ENCODE measurements at places on chromosomes 4 and X.

- DNase-seq: no peak
These were observed 20.6 kb upstream of the BBS12 start for GRCh38 chr4:122711919-122712318.

DNA sequence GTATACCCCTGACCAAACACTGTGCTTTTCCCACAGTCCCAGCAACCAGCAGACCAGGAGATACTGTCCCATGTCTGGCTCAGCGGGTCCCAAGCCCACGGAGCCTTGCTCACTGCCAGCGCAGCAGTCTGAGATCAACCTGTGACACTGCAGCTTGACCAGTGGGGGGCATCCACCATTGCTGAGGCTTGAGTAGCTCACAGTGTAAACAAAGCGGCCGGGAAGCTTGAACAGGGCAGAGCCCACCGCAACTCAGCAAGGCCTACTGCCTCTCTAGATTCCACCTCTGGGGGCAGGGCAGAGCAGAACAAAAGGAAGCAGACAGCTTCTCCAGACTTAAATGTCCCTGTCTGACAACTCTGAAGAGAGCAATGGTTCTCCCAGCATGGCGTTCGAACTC lies 58.1 kb downstream of the SLC10A6 start:
- no peak for DNase-seq

DNA sequence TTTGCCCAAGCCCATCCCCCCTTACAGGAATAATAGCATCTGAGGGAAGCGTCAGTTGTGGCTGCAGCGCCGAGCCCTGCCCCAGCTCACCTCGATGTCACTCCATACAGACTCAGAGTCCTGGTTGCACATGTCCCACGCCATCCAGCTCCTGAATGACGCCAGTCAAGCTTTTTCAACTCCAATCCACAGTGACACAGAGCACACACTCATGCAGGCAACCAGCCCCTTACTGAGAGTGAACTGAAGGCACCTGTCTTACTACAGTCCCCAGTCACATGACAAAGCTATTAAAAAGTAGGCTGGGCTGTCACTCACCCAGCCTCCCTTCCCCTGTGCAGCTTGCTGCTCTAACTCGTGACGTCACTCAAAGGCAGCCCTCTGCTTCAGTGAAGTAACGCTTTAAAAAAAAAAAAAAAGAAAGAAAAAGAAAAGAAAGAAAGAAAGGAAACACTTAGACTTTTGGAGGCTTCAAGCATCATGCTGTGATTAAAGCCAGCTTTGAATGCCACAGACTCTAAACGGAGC lies at the start of gene PPARGC1A:
Gene PPARGC1A (minus strand): TSS at position 234 of the 528 bp plus-strand sequence. CDS start 90 bp downstream, at position 144.
- DNase-seq: no peak

DNA sequence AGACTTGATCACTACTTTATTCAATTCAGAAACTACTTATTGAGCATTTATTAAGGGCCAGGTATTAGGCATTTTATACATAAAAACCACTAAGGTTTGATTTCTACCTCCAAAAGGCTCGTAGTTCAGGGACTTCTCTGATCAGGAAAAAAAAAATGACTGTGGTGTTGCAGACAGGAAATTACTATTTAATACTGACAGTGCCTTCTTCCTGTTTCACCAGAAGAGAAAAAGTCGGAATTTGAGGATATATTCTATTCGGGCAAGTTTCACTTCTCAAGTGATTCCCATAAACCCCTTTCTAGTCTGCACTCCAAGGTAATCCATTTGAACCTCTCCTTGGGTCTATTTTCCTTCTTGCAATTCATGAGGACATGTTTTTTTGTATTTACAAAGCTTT lies 15.3 kb upstream of the TASL start:
- DNase-seq: no peak

DNA sequence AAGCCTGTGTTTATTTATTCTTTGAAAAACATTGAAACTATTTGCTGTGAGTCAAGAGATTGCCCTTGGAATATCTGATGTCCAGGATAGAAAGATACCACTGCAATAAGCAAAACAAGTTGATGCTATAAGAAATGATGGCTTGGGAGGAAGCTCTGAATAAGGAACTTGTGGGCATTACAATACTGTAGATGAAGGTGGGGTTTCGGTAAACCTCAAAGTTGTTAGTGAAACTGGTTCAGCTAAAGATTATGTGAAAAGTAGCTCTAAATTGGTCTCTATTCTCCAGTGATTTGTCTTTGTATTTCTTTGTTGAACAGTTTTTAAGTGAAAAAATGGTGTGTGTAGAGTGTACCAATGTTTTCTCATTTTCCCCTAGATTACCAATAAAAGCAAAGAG lies 128.7 kb downstream of the AKAP4 start:
- DNase-seq: no peak

DNA sequence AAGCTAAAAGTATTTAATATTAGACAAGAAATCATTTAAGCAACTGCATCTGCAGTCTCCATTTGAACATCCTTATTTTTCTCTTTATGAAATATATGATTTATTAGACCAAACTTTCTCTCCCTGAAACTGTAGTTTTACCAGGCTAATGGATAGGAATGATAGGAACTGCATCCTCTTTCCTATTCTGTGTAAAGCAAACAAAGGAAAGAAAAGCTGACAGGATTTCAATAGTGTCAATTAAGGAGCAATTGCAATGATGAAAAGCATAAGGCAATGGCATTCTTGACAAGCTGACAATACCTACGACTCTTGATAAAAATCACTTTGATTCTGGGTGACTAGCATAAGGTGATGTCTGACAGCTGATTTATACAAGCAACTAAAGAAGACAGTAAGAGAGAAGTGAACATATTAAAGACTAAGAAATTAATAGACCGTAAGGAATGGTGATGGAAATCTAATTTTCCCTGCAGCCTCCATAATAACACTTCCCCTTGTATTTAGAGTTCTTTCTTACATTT lies 502.5 kb downstream of the TECRL start:
- no peak for DNase-seq

DNA sequence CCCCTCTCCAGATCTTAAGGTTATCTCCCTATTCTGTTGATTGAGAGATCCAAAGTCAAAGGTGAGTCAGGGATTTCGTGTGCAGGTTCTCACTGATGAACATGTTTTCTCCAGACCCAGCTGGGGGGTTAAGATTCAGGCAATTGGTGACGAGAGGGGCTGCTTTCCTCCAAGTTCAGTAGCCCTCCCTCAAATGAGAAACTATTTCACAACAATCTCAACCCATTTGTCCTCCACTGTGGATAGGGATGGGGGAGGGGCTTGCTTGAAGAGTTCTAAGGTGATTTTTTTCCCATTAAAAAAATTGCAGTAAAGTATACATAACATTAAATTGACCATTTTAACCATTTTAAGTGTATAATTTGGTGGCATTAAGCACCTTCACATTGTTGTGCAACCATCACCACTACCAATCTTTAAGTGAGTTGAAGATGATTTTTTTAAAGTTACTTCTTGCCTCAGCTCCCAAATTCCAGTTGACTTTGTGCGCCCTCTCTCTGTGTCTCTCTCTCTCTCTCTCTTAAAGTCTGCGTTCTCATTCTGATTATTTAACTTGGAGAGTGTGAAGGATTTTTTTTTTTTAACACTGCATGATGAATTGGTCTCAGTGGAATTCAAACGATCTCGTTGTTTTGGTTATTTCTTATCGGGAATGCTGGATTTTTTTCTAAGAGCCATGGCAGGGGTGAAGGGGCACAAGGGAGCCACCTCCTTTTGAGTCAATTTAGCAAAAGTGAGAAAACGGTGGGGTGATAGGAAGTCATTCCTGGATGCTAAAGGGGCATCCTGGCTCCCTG lies 175.9 kb downstream of the SHROOM3 start:
- no peak for DNase-seq

DNA sequence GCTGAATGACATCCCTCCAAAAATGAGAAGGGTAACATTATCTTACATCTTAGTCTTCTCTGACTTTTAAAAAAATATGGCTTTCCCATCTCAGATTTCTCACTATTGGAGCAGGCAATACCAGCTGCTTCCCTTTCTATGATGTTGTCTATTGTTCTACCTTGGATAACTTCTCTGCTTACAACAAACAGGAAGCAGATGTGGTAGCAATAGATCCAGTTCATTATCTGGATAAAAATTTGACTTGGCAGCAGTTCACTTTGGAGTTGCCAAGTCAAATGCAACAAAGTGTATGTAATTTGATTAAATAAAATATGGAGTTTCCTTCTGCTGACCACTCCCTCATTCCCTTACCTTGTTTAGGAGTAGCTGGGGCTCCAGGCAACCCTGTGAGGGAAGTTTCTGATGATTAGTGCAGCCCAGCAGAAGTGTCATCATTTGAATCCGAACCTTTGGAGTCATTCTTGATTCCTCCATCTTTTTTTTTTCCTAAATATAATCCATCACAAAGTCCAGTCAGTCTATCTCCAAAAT lies 72.0 kb upstream of the GPRIN3 start:
- no peak for DNase-seq

GRCh38 chr4:101101072-101101471 lies 246.3 kb downstream of the PPP3CA start:
- DNase-seq: no peak

GRCh38 chrX:108268434-108269080 lies 169.7 kb downstream of the COL4A6 start:
- DNase-seq: no peak

DNA sequence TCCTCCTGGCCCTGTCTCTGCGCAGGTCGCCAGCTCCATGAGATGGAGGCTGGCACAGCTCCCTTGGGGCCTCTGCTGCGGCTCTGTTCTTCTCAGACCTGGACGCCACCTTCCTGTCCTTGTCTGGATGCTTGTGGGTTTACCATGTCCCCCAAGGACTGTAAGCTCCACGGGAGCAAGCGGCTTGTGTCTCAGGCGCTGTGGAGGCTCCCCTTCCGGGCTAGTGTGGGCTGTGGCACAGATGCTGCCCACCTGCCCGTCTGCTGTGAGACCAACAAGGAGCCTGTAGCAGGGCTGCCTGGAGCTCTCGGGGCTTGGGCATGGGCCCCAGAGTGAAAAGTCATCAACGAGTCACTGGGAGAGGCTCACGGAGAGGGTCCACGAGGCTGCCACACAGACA lies 25.2 kb downstream of the NAT8L start:
- DNase-seq: no peak

DNA sequence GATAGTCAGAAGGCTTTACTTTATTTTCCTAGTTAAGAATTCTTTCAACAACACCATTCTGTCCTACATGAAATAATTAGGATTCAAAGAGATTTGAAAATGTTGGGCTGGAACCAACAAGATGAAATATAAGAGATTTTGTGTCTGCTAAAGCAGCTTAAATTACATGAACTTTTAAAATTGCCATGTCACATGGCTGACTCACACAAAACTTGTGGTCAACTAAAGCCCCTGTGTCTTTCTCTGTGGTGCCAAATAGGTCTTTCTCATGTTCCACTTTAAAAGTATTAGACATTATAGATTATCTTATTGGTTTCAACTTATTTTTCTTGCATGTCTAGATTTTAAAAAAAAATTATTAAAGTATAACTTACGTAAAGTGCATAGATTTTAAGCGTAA lies 60.8 kb upstream of the FHL1 start:
- no peak for DNase-seq

DNA sequence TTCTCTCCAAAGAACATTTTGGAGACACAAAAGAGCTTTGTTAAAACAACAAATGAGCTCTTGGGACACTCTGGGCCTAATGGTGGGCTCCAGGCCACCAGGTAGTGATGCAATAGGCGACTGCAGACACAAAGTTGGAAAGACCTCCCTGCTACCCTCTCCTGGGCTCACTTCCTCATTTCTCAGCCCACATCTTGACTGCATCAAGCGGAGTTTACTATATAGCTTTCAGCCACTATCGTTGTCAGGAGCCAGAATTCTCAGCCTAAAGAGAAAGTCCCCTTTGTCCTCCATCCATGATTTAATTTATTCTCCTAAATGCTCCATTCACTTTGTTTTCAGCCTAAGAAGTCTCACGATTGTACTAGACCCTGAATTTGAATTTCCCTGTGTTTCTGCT lies 114.9 kb downstream of the EFHC2 start:
- DNase-seq: no peak

DNA sequence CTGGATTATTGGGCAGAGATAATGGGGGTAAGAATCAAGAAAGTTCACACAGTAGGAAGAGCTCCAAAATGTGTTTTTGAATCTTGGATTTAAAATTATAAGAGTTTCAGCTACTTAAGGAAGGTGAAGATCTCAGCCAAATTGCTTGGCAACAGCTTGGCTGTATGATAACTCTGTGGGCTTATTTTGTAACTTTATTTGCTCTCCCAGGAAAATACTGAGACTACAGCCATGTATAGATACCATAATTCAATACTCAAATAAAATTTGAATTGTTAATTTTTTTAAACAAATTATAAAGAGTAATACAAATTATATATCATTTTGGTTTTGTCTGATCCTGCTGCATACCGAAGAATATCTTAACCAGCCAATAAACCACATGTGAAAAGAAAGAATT lies 129.5 kb upstream of the INPP4B start:
- no peak for DNase-seq

DNA sequence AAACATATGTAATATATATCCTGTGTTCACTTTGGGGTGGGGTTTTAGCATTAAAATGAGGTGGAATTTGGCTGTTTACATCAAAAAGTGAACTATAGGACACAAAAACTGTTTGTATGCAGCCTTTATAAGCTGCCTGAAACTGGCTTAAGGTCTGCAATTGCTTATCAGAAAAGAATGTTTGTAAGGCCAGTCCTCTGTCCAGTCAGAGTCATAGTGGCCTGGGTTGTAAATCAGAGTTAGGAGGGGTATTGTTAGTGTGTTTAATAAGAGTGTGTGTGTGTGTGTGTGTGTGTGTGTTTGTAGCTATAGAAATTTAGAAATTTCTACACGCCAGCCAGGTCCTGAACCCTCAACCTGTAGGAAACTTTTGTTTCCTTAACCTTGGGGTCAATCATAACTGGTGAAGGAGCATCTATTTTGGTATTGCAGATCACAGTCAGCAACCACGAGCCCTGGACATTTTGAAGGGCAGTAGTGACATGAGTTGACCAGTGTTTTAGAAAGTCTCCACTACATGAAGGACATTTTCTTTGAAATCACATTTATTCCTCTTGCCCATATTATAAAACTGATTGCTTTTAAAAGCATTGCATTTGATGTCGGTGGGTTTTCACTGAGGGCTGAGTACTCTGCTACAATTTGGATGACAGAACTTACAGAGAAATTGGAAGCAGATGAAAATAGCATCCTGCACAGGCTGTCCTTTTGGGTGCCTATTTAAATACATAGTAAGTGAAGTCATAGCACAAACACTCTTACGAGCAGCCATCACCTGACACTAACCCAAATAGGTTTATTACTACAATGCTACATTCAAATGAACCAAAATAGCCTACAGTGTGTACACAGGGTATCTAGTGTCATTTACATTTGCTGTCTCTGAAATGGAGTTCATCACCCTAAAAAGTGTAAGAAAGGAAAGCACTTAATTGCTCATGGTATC lies 11.2 kb upstream of the TMEM154 start:
- no peak for DNase-seq

DNA sequence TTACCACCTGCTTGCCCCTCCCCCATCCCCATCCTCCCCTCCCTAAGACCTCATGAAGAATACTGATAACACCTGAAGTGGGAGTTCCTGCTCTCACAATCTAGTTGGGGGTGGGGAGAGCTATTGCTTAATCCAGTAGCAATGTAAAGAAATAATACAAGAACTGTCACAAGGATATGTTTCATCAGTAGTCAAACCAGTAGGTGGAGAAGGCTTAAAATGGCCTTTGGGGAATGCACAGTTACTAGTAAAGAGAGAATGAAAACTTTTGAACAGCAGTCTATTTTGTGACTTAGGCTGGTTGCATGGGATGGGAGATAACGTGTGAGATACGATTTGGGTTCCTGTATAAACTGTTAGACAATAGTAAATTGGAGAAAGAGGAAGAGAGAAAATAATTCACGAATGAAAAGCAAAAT lies 6.0 kb downstream of the GALNT7 start:
- DNase-seq: no peak

GRCh38 chrX:50978920-50979682 lies 68.6 kb downstream of the BMP15 start:
- DNase-seq: no peak

Measured in CD4-positive, alpha-beta T cell treated with Interleukin-1 beta for 1 hour (primary cell).